Myocyte (in vitro differentiated cells): ENCODE measurements at places on chromosomes 6 and 20.

DNA sequence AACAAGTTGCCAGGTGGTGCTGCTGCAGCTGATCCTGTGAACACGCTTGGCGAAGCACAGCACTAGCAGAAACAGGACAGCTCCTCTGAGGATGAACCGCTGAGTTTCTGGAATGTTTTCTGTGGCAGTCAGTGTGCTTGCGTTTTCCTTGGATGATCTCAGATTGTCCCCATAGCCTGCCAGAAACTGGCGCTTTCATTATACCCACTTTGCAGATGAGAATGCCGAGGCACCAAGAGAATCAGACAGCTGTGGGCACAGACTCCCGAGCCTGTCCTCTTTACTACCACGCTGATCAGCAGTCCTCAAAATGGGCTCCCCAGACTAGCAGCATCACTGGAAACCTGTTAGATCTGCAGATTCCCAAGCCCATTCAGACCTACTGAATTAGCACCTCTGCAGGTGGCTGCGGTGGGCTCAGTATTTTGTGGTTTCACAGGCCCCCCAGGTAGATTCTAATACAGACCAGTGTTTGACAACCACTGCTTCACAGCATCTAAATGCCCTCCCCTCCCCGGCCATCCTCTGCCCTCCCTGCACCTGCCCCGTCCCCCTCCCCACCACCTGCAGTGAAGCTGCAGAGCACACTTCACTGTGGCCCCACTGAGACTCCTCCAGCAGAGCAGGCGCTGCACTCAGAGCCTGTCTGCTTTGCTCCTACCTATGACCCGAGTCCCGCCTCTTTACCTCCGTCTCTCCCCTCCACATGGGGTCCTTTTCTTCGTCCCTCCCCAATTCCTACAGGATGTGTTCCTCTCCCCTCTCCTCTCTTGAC is 29.6 kb downstream of the SPATA2 start:
- no peak for DNase-seq

GRCh38 chr20:53381568-53382262 is 211.9 kb downstream of the ZNF217 start:
- no peak for DNase-seq

GRCh38 chr6:149060985-149061760 is 256.3 kb upstream of the TAB2 start:
- DNase-seq = peak; percentile 64

- peak; percentile 27 for DNase-seq
These were observed at the start of gene GJA1 for GRCh38 chr6:121435444-121436069. TSS of gene GJA1 (plus strand) at chr6:121435646. CDS start at chr6:121446848, 11,202 bp downstream.

DNA sequence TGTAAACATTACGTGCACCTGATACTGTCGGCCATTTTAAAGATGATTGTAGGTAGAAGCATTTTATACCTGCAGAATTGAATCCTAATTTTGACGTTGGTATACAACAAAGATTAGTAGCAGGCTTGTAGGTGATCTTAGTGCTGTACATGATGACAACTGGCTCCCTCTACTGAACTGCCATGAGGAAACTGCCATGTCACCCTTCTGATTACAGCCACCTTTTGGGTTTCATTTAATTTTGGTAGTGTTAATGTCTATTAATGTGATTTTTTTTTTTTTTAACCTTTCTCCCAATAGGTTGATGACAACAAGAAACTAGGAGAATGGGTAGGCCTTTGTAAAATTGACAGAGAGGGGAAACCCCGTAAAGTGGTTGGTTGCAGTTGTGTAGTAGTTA is 2.3 kb downstream of the RPS12 start:
- no peak for DNase-seq

- DNase-seq = peak; percentile 28
These were observed 94.0 kb downstream of the SCML4 start for GRCh38 chr6:107730106-107730505.

DNA sequence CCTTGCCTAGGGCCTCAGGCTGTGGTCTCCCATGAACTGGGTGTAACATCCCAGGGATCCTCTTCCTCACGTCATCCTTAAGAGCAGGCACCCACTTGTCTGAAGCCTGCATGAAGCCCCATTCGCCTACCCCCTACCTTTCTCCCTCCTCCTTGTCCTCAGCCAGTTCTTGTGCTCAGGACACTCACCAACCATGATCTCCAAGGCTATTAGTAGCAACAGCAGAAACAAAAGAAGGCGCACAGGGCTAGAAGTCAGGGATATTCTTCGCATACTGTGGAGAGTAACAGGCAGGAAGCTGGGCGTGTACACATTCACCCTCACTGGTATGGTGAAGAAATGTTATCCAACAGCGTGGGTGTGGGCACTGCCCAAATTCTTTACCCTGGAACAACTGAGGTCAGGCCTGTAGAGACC is 7.3 kb downstream of the RAET1E start:
- peak; percentile 77 for DNase-seq

GRCh38 chr6:142334294-142334693 is 32.5 kb downstream of the ADGRG6 start:
- DNase-seq = no peak

DNA sequence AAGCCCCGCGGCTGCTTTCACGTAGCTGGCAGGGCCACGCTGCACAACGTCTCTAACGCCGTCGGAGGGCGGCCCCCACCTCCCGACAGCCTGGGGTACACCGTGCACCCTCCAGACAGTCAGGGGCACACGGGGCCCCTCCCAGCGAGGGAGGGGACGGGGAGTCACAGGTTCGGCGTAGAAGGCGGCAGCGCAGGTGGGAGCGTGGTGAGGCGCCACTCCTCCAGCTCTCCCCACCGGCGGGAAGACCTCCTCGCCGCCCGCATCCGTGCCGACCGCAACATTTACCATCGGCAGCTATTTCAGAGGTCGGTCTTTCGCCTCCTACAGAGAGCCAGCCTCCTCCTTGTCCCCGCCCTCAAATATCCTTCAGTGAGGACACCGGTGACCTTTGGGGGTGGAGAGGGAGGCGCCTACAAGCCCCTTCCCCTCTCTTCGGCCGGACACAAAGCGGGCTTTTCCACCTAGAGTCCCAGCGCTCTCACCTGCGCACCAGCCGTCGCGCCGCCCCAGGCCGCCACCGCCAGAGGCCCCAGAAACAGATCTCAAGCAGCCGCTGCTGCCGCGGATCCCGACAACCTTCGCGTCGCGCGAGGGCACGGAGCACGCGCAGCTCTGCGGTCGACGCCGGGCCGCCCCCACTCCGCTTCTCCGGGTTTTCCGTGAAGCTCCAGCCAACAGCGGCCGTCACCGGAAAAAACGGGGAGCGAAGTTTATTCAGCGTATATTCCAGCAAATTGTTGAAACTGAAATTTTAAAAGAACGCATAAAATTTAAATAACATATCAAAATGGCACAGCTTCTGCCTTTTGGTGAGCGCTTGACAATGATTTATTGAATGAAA is at the start of gene MKKS:
Gene MKKS, minus strand, starts transcription at position 600 of the 844 bp plus-strand sequence. CDS start 20,708 bp downstream, outside the sequence.
- peak; percentile 94 for DNase-seq

GRCh38 chr6:91376686-91377085 is 789.8 kb upstream of the MAP3K7 start:
- no peak for DNase-seq

- no peak for DNase-seq
These were observed 59.4 kb upstream of the BACH2 start for GRCh38 chr6:90356012-90356421.

- DNase-seq = peak; percentile 28
These were observed 85.5 kb upstream of the NT5E start for GRCh38 chr6:85364344-85364743.

GRCh38 chr6:1612974-1613306 is 3.2 kb downstream of the FOXC1 start:
- peak; percentile 16 for DNase-seq

GRCh38 chr6:75233092-75233615 is 10.4 kb downstream of the COX7A2 start:
- peak; percentile 80 for DNase-seq

DNA sequence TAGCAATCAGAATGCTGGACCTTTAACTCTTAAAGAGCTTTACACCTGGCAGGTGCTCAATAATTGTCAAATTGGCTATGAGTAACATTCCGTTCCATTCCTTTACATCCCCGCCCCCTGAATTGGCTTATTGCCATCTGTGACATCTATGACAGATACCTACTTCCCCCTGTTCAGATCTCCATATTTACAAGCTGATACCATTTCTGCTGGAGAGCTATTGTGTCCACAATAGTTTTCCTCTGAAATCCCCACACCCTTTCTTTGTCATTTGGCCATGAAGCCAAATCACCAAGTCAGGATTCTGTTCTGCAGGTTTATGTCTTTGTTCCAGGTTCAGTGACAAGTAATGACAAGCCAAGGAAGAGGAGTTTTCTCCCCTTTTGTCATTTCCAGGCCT is 3.2 kb downstream of the CDH26 start:
- DNase-seq = no peak

GRCh38 chr6:16950302-16950701 is 151.5 kb upstream of the STMND1 start:
- DNase-seq = no peak

GRCh38 chr20:57656821-57657534 is 36.8 kb upstream of the ZBP1 start:
- no peak for DNase-seq

DNA sequence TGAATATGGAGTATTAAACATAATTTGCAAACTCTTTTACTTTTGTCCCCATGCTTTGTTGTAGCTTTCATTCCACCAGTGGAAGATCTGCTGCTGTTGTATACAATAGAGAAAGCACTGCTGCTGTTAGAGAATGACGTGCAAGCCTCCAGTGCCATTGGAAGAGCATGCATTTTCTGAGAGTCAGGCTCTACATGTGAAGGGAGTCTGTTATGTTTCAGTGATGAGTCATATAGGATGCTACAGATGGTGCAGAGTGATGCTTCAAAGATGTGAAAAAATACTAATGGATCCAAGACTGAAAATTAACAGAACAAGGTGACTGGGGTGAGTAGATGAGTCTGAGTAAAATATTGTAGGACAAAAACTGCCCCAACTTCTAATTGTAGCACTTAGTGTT is 22.4 kb upstream of the BACH2 start:
- no peak for DNase-seq

GRCh38 chr20:29878777-29879442 is 1378.6 kb upstream of the DEFB115 start:
- no peak for DNase-seq

DNA sequence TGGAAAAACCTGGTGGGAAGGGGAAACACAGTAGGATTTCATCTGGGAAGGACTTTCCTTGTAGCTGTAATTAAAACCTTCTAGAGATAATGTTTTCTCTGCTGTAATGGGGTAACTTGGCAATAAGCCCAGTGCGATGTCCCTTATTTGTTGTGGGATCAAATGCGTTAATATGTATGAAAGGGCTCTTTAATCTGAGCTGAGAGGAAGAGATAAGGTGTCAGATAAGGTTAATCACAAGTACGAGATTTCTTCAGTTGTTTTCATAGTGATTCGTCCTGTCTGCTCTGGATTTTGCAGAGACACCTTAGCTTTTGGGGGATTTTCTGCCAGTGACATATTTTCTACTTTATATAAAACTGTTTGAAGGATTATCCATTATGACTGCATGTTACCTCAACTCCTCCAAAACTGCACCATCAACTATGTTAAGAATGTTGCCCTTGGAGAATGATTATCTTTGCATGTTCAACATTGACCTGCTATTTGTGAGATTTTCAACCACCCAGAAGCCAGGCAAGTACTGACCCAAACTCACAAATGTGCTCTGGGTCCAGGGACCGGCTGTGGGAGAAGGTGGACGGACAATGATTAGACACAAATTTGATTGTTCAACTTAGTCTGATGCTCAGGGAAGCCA is 21.2 kb upstream of the ELOVL5 start:
- DNase-seq = no peak

DNA sequence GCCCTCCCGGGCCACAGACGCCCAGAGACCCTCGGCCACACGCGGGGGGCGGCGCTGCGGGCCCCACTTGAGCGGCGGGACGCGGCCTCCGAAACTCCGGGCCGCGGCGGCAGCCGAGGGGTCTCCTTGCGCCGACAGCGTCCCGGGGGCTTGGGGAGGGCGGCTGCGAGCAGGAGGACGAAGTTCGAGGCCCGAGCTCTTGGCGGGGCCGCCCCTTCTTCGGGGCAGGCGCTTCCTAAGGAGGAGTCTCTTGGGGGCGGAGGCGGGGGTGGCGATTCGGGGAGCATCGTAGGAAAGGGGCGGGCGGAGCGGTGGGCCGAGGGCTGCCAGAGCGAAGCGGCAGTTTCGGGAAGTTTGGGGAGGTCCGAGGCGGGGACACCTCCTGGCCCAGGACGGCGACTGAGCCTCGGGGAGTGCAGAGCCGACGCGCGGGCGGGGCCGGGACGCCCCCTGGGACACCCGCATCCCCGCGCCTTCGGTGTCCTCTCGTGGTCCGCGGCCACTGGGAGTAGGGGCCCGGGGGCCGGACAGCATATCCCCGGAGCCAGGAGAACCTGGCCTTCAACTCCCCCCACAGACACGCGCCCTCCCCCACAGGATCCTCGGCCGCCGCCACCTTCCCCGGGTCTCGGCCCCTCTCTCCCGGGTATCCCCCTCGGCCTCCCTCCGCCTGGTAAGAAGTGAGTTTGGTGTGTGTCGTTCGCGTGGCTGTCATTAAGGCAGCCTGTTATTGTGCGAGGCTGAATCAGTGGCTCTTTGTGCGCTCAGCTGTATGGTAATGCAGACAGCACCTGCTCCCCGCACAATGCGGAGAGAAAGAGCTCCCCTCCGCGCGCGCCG is 613 bp upstream of the DLL1 start:
- peak; percentile 86 for DNase-seq

DNA sequence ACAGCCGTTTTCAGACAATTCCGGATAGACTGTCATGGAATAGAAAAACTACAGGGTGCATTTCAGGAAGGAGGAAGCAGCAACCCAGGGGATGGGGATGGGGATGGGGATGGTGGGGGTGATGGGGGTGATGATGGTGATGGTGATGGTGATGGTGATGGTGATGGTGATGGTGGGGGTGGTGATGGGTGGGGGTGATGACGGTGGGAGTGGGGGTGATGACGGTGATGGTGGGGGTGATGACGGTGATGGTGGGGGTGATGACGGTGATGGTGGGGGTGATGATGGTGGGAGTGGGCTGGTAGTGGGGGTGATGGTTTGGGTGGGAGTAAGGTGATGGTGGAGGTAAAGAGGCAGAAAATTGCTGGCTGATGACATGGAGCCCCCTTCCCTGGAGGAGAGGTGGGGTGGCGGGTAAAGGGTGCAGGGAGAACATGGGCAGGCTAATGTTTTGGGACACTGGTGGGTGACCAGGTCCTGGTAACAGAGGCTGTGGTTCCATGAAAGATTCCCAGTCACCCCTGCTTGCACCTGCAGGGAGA is 17.5 kb downstream of the LAMA5 start:
- DNase-seq = no peak

DNA sequence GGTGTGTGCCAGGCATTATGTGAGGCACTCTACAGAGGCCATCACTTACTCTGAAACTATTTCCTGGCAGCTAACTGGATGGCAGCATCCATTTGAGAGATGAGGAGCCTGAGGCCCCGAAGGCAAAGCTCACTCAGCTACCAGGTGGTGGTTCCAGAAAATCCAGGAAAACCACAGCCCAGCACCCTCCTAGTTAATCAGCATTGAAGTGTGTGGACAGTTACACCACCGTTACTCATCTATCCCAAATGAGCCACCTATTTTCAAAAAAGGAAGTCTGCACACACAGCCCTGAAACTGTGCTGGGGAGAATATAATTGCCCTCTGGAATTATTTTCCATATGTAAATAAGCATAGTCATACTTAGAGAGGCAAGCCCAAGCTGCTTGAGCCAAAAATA is 67.4 kb downstream of the CNBD2 start:
- no peak for DNase-seq

- DNase-seq = no peak
These were observed 899.3 kb upstream of the MAP3K7 start for GRCh38 chr6:91486200-91486599.

- no peak for DNase-seq
These were observed 767.3 kb downstream of the TFAP2A start for GRCh38 chr6:9647599-9647998.

- no peak for DNase-seq
These were observed 164.2 kb downstream of the NFATC2 start for GRCh38 chr20:51378171-51378928.
